Kidney glomerular epithelial cell (primary cell): ENCODE measurements at places on chromosomes 5 and 9.

GRCh38 chr5:1202026-1202797, 817 bp downstream of the SLC6A19 start:
- no peak for DNase-seq

DNA sequence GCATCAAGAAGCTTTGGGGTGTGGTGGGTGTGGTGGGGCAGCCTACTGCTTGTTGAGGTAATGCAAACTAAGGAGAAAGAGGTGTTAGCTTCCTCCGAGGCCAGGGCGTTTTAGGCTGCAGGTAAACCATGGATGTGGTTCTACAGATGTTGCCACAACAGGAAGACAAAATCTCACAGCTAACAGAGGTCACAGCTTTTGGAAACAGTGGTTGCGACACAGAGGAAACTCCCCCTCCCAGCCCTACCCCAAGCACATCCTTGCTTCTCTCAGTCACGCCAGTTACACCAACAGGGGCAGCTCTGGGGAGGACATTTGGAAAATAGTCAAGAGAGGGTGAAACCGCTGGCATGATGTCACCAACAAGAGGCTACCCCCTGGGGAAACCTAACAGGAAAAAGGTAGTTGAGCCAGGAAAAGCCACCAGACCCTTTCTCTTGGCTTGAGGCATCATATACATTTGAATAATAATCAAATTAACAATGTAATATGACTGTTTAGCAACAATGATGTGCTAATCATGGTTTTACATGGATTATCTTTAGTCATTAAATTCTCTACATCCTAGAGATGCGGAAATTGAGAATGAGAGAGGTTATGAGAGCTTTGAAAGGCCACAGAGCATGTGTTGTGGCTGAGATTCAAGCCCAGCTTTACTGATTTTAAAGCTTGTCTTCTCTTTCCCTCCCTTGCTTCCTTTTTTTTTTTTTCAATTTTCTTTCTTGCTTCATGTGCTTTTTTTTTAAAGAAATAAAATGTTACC, 82.2 kb upstream of the IL12B start:
- DNase-seq: no peak

DNA sequence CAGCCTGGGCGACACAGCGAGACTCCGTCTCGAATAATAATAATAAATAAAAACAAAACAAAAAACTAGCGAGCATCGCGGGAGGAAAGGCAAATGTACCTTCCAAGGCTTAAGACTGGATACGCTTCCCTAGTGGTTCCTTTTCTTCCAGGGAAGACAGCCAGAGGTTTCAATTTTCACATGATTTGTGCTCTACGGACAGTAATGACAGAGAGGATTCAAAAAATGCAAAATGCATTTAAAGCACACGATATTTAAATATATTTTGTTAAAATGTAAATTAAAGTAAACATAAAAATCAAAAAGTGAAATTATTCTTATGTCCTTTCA, 4.3 kb upstream of the TRIM41 start:
- no peak for DNase-seq

DNA sequence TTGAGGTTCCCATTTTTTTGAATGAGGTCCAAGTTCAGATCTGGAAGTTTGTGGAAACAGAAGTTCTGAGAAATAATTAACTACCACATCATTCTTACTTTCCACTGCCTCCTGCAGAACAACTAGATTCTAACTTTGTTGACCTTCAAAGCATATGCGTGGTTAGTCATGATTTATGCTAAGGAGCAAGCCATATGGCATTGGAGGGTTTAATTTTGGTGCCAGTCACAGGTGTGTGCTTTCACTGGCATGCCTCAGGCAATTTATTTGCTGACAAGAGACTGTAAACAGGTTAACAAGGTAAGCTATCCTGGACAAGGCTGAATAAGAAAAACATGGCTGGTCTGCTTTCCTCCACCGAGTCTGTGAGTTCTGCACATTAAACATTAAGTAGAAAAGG, 31.5 kb downstream of the HMHB1 start:
- no peak for DNase-seq

- peak; percentile 36 for DNase-seq
These were observed 28.5 kb downstream of the DPYSL3 start for GRCh38 chr5:147481376-147481775.

DNA sequence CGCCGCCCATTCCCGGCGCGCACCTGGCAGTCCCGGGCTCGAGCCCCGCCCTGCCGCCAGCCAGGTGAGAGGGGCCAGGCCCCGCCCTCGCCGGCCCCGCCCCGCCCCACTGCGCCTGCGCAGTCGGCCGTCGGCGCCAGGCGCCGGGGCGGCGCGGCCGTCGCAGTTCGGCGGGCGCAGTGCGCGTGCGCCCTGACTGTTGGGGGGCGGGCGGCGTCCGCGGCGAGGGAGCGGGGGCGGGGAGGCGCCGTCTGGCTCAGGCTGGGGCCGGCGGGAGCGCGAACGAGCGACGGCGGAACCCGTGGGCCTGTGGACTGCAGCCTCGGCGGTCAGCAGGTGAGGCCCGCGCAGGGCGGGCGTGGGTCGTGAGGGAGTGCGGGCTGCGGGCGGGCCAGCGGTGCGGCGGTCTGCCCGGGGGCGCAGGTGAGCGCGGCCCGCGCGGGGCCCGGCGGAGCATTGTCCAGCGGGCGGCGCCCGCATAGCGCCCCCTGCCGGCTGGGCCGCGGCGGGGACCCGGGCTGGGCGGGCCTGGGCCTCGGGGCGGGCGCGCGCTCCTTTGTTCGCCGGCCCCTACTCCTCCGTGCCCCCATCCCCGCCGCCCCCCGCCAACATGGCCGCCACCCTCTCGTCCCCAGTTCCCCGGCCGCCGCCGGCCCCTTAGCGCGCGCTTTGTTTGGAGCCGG, at the start of gene SPIN1:
TSS of gene SPIN1 (plus strand) at position 242 of the 683 bp plus-strand sequence. CDS start 38,096 bp downstream, outside the sequence.
- peak; percentile 76 for DNase-seq
